ENCODE measurements at places on chromosomes 1 and 21. TPM values are rescaled to one million over a fixed set of nuclear protein-coding genes. Genes with fewer than 3 reads are reported as not detected.

The PRCC gene
- 58.7 TPM for total RNA-seq

The EPHB2 gene
- total RNA-seq, result 71.9 TPM

The CYP4A22 gene
- total RNA-seq, result not detected

The CD84 gene
- total RNA-seq, result 1.3 TPM

The SLC22A15 gene
- total RNA-seq, result 1.2 TPM

The PCAT6 gene
- 2.1 TPM for total RNA-seq

The S100A8 gene
- total RNA-seq, result 6.9 TPM

The EDN2 gene
- 3.3 TPM for total RNA-seq

All from colonic mucosa (tissue), 4 donors.